ENCODE measurements at places on chromosomes 2 and 18.

- no peak for DNase-seq
Observed at GRCh38 chr2:114010001-114010400, 120.1 kb downstream of the ACTR3 start.

- DNase-seq, result peak; percentile 47
Observed at GRCh38 chr2:79223539-79223938, 64.0 kb upstream of the REG3A start.

DNA sequence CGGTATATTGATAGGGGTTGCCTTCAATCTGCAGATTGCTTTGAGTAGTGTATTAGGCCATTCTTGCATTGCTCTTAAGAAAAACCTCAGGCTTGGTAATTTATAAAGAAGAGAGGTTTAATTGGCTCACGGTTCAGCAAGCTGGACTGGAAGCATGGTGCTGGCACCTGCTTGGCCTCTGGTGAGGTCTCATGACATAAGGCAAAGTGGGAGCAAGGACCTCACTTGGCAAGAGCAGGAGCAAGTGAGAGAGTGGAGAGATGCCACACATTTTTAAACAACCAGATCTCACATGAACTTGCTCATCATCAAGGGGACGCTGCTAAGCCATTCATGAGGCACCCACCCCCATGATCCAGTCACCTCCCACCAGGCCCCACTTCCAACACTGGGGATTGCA lies 4.9 kb downstream of the MAP3K2 start:
- DNase-seq, result no peak

DNA sequence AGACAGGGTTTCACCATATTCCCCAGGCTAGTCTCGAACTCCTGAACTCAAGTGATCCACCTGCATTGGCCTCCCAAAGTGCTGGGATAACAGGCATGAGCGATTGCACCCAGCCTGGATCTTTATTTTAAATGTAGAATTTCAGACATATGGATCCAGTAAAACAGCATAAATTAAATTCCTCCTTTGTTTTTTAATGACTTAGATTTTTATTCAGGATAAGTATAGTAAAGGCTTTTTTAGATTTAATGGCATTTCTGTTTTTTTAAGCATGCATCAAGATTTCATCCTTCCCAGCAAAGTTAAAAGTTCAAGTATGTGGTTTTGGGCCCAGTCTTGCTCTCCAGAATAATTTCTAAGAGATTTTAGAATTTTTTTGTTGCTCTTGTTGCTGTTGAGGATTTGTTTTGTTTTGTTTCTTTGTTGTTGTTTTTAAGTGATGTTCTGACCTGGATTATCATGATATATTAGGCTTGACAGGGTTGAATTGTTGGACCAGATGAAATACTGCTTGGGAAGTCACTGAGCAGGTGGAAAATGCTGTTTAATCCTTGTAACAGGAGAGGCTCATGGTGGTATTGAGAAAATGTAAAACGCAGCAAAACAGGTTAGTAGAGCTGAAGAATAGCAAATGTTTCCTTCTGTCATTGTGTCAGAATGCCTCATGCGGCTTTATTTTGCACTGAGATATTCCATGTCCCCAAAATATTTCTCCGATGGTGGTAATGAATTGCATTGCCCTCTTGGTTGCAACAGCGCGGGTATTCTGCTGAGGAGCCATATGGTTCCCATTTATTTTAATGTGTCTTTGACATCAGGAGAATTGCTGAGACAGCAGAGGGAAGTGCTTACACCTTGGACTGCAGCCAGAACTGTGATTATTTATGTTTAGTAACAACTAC lies 147.9 kb downstream of the GALNT3 start:
- no peak for DNase-seq

DNA sequence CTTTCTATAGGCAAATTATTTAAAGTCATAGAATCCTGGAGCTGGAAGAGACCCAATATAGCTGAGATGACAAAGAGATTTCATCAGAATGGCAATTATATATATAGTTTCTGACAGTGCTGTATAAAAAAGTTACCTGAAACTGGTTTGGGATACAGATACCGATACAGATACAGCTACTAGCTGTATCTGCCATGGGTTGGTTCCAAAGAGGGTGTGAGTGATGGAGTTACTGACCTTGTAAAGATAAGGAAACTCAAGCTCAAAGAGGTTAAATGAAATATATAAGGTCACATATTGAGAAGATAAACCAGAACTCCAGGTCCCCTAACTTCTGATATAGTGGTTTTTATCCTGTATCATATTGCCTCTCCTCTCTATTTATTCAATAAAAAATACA lies 10.9 kb downstream of the PELI1 start:
- no peak for DNase-seq

GRCh38 chr18:5646739-5647138 lies 102.9 kb upstream of the EPB41L3 start:
- no peak for DNase-seq

DNA sequence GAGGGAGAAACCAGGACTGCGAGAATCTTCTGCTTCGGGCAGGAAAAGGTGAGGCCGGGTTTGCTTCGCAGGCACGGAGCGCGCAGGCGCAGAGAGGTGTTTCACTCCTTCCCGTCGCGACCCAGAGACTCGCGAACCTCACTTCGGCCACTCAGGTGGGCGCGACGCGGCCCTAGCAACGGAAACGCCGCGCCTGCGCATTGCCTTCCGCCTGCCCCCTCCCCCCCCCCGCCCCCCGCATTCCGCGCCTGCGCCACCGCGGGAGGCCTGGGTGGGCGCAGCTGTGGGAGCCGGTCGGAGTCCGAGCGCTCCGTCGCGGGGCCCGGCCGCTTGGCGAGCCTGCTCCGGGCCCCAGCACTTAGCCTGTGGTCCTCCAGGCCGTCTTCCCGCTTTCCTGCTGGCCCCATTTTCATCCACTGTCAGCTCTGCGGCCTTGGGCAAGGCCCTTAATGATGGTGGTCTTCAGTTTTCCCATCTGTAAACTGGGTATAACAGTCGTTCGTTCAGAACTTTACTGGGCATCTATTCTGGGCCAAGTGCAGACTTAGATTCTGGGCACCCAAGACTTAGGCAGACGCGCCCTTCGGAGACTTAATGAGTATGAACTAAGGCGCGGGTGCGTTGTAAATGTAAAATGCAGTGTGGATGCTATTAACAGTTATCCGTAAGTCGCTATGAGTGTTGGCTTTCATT lies 62.1 kb upstream of the ACKR3 start:
- no peak for DNase-seq

- no peak for DNase-seq
Observed at GRCh38 chr2:8036366-8036765, 645.5 kb upstream of the ID2 start.

DNA sequence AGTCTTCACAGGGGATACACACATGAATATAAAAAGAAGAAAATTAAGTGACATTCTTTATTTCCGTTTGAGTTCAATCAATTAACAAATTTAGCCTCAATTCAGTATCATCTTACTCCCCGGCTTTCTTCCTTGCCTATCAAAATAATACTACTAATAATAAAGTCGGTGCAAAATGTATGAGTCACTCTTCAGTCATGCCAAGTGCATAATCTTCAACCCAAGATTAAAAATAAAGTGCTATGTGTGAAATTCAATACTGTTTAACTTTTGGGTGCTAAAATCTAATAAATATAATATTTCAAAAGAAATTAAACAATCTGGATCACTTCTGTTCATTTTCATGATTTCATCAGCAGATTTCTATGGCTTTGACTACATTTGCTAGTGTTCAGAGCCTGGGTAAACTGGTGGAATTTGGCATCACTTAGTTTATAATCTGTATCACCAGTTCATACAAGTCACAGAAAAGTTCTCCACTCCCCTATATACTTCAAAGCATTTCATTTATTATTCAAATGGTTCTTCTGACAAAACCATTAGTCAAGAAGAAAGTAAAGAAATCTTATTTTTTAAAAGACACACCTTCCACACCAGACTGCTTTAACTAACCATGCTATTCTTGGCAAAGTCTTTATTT lies 183.6 kb downstream of the THADA start:
- DNase-seq, result no peak

- no peak for DNase-seq
Observed at GRCh38 chr2:240220371-240220770, 79.9 kb upstream of the OTOS start.

DNA sequence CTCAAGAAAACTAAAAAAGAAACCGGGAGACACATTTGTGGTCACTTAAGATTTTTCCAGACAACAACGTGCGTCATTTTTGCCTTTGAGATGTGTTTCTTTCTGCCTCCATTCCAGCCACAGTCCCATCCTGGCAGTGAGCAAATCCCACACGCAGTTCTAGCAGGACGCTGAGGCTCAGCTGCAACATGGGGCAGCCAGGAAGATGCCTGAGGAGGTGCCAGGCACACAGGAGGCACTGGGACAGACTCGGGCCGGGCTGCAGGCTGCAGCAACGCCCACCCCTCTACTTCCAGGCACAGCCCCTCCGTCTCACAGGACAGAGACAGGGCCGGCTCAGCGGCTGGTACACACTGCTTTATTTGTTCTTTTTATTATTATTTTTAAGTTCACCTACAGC lies 13.1 kb downstream of the KLF11 start:
- no peak for DNase-seq

GRCh38 chr2:24740142-24740541 lies 53.0 kb downstream of the PTRHD1 start:
- DNase-seq, result no peak

DNA sequence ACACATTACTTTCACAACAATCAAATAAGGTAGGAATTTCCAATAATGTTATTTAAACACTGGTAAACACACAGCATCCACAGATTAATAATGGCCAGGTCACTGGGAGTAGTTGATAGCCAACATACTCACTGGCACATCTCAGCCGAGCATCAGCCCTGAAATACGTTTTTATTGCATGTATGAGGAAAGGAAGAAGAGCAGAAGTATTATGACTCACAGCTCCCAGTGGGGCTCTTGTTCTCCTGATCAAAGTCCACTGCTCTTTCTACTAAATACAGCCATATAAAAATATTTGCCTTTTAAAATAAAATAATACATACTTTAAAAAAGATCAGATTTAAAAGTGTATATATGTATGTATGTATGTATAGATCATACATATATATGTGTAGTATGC lies 999.6 kb downstream of the SUCLG1 start:
- DNase-seq, result no peak

GRCh38 chr2:189548666-189549448 lies 31.7 kb downstream of the SLC40A1 start:
- no peak for DNase-seq

GRCh38 chr2:86138736-86139625 lies 32.9 kb downstream of the PTCD3 start:
- no peak for DNase-seq

GRCh38 chr2:60822987-60823386 lies 58.4 kb upstream of the REL start:
- no peak for DNase-seq

DNA sequence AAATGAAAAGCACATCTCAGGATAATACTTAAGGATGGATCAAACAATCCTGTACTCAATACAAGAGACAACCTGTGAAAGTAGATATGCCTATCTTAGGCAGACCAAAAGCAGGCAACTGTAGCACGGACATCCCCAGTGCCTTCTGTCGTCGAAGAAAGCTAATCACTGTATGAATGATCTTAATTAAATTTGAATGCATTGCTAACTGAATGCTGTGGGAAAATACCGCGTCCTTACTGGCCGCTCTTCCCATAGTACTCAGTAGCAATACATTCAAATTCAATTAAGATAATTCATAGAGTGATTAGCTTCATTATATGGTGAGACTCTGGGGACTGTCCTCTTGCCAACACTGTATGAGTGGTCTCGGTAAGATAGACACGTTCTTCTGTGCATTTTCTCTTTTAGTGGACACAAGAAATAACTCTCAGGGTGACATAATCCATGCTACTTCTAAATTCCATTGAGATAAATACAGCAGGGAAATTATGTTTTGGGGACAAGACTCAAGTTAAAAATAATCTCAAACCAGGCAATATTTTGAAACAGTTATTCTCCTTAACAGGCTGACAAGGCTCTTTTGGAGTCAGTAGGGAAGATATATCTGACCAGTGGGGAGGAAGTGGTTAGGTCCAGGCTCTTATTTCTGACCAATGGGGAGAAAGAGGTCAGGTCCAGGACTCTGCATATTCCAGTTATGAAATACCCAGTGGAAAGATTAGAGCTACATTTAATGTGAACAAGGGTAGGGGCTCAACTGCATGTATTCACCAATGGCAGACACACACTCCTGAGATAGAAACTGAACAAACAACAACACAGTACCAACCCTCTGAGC lies 97.3 kb downstream of the DOCK10 start:
- no peak for DNase-seq

GRCh38 chr2:217286833-217287232 lies 427.0 kb upstream of the TNP1 start:
- DNase-seq, result no peak

- no peak for DNase-seq
Observed at GRCh38 chr2:31920962-31921361, 89.8 kb downstream of the MEMO1 start.

GRCh38 chr2:237483018-237483731 lies 3.9 kb upstream of the MLPH start:
- no peak for DNase-seq

GRCh38 chr2:202072737-202073401 lies at the start of gene KIAA2012:
Gene KIAA2012, plus strand, starts transcription at chr2:202073255. Its CDS starts 373 bp downstream, at chr2:202073628.
- no peak for DNase-seq

DNA sequence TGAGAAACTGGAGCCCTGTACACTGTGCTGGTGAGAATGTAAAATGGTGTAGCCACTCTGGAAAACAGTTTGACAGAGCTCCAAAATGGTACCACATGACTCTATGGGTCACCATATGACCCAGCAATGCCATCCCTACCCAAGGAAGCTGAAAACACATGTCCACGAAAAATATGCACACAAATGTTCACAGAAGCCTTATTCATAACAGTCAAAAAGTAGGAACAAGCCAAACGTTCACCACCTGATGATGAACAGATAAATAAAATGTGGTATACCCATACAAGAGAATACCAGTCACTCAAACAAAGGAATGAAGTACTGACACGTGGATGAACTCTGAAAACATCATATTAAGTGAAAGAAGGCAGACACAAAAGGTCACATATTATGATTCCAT lies 4.6 kb downstream of the AFG3L2 start:
- no peak for DNase-seq

GRCh38 chr2:236706288-236706687 lies 136.7 kb downstream of the ACKR3 start:
- no peak for DNase-seq

DNA sequence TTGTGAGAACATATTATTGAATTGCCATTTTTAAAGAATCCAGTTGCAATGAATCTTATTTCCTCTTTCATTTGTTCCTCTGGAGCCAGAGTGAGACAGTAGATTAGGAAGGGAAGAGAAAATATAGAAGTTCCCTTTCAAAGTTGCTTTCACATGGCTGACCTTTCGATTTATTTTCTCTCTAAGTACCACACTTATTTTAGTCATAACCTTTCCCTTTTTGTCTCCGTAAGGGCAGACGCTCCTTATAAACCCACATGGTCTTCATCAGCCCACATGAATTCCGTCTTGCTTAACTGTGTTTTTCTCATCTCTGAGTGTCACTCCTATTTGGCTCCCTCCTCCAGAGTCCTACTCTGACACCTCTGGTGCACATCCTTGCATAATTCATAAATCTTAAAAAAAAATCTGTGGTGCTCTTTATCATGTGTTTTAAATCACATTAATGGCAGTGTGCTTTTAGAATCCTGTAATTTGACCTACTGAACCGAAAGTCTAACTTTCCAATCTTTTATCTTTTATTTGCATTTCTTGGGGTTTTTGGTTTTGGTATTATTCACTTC lies 38.5 kb upstream of the ZNF396 start:
- no peak for DNase-seq

GRCh38 chr2:203811491-203812221 lies 55.9 kb upstream of the CTLA4 start:
- DNase-seq, result no peak

GRCh38 chr18:9796935-9797549 lies 88.7 kb upstream of the TXNDC2 start:
- peak; percentile 49 for DNase-seq

- DNase-seq, result no peak
Observed at GRCh38 chr18:12065397-12065796, 28.2 kb upstream of the ANKRD62 start.

- DNase-seq, result peak; percentile 92
Observed at GRCh38 chr18:55322178-55322735, 265.7 kb downstream of the TCF4 start.
